ENCODE measurements at places on chromosomes 7 and 10. TPM values are rescaled to one million over a fixed set of nuclear protein-coding genes. Genes with fewer than 3 reads are reported as not detected.

DNA sequence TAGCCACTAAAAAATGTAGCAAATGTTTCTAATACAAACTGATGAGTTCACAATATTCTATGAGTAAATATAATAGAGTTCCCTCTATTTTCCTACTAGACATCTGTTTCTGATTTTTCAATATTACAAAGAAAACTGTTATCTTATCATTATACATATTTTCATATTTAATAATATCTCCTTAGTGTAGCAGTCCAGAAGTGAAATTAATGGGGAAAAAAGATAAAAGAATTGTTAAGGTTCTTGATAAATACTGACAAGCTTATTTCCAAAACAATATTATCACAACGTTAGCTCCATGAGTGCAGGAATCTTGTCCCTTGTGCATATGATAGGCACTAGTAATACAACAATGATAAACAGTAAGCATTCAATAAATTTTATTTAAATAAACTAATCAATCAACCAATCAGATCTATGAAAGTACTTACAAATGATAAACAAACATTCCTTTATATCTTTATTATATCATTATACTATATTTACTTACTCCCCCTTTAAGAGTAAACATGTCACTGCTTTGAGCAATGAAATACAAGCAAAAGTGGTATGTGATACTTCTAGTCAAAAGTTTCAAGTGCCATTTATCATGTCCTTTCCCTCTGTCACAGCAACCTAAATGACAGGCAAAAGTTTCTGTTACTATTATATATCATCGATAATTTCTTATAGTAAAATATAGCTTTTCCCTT lies 103.1 kb downstream of the IMMP2L start:
- no peaks in the 10 kb centered on the region for H3K27me3 ChIP-seq
- no peaks in the 10 kb centered on the region for H3K4me1 ChIP-seq
- no peak overlapping the region for H3K4me3 ChIP-seq
- H3K36me3 ChIP-seq: no peaks in the 10 kb centered on the region
- no peak overlapping the region for H3K27ac ChIP-seq
- no peak for DNase-seq

GRCh38 chr10:127145173-127145572 lies 51.2 kb downstream of the INSYN2A start:
- no peaks in the 10 kb centered on the region for H3K27me3 ChIP-seq
- no peaks in the 10 kb centered on the region for H3K4me1 ChIP-seq
- H3K36me3 ChIP-seq: peaks cover 4% of the 10 kb centered on the region
- H3K4me3 ChIP-seq: no peak overlapping the region

- no peak overlapping the region for H3K27ac ChIP-seq
- H3K4me1 ChIP-seq: no peaks in the 10 kb centered on the region
- no peak overlapping the region for H3K4me3 ChIP-seq
- H3K36me3 ChIP-seq: no peaks in the 10 kb centered on the region
- H3K27me3 ChIP-seq: no peaks in the 10 kb centered on the region
Measured at GRCh38 chr7:106840342-106840741, 24.7 kb upstream of the PIK3CG start.

DNA sequence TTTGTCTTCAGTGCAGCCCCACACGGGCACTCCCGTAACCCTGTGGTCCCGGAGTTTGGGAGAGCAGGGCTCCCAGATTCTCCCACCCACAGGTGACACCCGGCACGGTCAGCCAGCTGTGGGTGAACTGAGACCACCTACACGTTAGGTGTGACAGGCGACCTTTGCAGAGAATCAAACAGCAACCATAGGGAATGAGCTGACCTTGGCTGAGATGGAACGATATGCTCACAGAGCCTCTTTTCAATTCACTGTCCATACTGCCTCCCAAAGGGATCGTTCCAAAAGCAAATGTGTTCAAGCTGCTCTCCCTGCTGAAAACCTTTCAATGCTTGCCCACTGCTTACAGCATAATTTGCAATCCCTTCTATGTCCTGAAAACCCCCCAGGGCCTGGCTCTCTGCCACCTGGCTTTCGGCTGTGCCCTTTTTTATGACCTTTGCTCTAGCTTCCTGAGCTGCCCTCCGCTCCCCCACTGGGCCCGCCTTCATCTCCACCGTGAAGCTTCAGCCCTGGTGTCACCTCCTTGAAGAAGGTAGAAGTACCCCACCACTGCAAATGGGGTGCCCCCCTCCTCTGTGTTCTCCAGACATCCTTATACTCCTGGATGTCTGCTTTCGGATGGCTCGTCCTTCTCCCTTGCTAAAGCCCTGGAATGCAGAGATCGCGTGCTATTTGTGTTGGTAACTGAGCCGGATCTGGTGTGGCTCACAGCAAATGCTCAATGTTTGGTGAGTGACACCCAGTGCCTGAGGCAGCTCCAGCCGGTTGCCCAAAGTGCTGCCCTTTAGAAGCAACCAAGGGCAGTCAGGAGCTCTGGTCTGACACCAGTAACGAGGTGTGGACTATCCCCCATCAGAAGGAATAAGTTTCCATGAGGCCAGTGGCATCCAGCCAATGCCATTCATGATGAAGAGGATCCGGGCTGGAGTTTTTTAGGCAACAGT lies 90.4 kb downstream of the KIAA1549 start:
- H3K27me3 ChIP-seq: no peaks in the 10 kb centered on the region
- H3K27ac ChIP-seq: no peak overlapping the region
- H3K36me3 ChIP-seq: peaks cover 9% of the 10 kb centered on the region
- no peak for DNase-seq
- H3K4me1 ChIP-seq: peaks cover 11% of the 10 kb centered on the region
- H3K4me3 ChIP-seq: no peak overlapping the region

DNA sequence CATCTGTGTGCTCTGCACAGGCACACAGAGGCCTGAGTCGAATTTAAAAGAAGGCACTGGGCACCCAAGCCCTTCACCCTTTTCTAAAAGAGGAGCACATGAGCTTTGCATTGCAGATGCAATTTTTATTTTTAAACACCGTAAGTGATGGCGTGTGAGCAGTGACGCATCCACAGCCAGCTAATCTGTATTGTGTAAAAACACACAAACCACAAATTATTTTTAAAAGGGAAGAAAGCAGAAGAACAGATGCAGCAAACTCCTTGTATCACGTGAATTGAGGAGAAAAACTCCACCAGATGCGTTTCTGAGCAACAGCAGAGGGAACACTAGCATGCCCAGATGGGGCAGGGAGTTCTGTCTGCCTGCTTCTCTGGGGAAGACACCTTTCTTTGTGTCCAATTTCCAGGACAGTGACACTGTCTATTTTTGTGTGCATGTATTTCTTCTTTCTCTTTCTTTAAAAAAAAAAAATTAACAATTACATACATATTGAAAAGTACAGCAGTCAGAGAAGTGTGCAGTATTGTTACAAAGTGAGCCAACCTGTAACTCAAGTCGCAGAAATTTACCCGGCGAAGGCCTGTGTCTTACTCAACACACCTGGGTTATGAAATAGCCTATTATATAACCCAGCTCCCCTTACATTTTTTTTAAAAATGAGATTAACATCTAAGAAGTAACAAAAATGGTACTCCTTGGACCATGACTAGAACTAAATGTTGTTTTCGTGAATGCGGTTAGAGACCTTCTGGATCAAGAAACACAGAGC lies 39.2 kb downstream of the EEPD1 start:
- H3K27me3 ChIP-seq: no peaks in the 10 kb centered on the region
- no peaks in the 10 kb centered on the region for H3K36me3 ChIP-seq
- peak overlapping the region; percentile 40 for H3K27ac ChIP-seq
- no peak overlapping the region for H3K4me3 ChIP-seq

DNA sequence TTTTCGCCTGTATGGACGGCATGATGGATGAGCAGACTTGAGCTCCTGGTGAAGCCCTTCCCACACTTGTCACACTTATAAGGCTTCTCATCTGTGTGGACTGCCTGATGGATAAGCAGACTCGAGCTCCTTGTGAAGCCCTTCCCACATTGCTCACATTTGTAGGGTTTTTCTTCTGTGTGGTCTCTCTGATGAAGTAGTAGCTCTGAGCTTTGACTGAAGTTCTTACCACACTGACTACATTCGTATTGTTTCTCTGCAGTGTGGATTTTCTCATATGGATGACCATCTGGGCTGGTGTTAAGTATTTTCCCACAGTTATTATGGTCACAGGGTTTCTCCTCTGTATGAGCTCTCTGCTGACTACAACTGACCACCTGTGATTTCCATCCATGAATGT lies 17.2 kb downstream of the ZNF239 start:
- H3K4me3 ChIP-seq: no peak overlapping the region
- H3K36me3 ChIP-seq: peaks cover 17% of the 10 kb centered on the region
- no peaks in the 10 kb centered on the region for H3K4me1 ChIP-seq
- H3K27me3 ChIP-seq: no peaks in the 10 kb centered on the region

DNA sequence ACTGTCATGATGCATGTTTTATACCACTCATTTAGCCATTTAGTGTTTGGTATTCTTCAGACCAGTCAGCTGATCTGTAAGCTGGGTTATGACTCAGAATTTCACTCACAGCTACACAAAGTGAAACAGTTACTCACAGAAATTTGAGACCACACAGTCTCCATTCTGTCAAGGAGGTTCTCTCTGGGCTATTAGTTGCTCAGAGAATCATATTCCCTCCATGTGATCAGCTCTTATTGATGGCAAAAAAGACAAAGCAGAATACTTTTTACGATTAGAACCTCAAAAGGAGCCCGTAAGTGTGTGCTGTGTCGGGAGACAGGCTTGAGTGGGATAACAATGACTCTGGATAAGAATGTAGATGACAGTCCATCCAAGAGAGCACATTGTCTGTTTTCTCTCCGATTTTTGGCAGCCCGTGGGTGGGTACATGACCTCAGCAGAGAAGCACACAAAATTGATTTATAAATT lies 277.6 kb upstream of the SORCS1 start:
- no peaks in the 10 kb centered on the region for H3K36me3 ChIP-seq
- DNase-seq: no peak
- no peak overlapping the region for H3K27ac ChIP-seq

- H3K27me3 ChIP-seq: no peaks in the 10 kb centered on the region
- H3K4me1 ChIP-seq: peaks cover 12% of the 10 kb centered on the region
- H3K27ac ChIP-seq: peak overlapping the region; percentile 63
- H3K36me3 ChIP-seq: no peaks in the 10 kb centered on the region
- H3K4me3 ChIP-seq: no peak overlapping the region
Measured at GRCh38 chr7:27678617-27679260, 16.1 kb upstream of the HIBADH start.

GRCh38 chr7:81790120-81790500 lies 20.3 kb upstream of the HGF start:
- no peak overlapping the region for H3K27ac ChIP-seq
- no peaks in the 10 kb centered on the region for H3K36me3 ChIP-seq
- H3K27me3 ChIP-seq: no peaks in the 10 kb centered on the region
- no peak overlapping the region for H3K4me3 ChIP-seq
- H3K4me1 ChIP-seq: no peaks in the 10 kb centered on the region

DNA sequence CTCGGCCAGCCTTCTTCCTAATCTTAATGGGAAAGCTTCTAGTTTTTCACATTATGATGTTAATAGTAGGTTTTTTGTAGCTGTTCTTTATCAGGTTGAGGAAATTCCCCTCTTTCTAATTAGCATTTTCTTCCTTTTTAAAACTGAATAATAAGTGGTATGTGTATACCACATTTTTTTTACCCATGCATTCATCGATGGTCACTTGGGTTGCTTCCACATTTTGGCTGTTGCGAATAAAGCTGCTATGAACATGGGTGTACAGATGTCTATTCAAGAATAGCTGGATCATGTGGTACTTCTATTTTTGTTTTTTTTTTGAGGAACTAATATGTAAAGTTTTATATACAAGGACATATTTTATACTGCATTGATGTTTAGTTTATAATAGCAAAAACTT lies 44.3 kb downstream of the NRF1 start:
- no peak overlapping the region for H3K27ac ChIP-seq
- H3K36me3 ChIP-seq: peaks cover 37% of the 10 kb centered on the region
- H3K4me3 ChIP-seq: no peak overlapping the region
- no peaks in the 10 kb centered on the region for H3K27me3 ChIP-seq

DNA sequence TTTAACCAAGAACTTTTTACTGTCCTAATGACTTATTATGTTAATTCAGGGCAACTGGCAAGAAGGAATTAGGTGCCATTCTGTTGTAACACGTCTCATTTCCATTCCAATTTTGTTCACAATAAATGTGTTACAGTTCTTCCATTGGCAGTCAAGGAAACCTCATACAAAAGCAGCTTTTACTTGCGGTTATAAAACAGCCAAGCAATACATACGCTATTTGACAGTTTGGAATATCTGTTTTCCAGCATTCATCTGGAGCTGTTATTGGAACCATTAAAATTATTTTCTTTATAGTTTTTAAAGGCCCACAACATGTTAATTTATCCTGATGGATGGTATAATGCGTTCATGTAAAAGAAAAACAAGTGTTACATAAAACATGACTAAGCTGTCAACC lies 33.3 kb downstream of the MTERF1 start:
- no peak overlapping the region for H3K27ac ChIP-seq
- DNase-seq: no peak
- no peak overlapping the region for H3K4me3 ChIP-seq
- H3K4me1 ChIP-seq: no peaks in the 10 kb centered on the region
- no peaks in the 10 kb centered on the region for H3K36me3 ChIP-seq
- no peaks in the 10 kb centered on the region for H3K27me3 ChIP-seq

DNA sequence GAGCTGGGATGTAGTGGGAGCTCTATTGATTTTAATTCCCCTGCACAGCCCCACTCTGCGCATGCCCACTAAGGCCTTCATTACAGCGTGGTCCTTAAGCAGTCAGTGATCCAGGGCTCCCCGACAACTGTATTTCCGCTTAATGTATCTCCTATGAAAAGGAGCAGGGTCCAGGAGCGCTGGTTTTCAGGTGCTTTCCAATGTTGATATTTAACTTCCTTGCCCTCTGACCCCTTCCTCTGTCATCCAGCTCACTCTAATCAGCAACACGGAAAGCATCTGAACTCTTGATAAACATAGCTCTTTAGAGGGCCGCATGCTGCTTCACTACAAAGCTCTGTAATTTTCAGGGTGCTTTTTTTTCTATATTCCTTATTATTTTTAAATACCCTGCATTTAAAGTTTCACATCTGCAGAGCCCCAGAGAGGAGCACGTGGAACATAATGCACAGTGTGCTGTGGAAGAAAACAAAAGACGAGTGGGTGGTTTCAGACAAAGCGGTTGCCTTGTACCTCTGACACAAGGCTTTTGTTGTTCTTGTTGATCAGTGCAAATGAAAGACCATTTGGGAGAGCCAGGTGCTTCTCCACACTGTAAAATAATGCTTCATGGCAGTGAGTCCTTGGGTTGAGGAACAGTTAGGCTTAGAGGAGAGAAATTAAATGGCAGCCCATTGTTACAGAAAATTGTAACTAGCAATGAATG lies 465.9 kb upstream of the CELF2 start:
- no peaks in the 10 kb centered on the region for H3K4me1 ChIP-seq
- no peaks in the 10 kb centered on the region for H3K36me3 ChIP-seq
- H3K27ac ChIP-seq: no peak overlapping the region

DNA sequence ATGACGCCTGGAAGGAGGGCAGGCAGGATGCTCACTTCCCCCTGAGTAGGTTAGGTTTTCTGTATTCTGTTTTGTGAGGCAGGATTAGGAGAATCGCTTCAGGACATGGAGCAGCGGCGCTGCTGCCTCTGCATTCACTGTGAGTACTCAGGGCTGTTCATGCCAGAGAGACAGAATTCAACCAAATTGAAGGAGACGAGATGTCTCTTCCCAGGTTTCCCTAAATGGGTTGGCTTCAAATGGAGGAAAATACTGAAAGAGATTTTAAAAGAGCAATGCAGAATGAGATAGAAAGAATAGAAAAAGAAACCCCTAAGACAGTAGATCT lies 21.9 kb upstream of the CNPY1 start:
- DNase-seq: no peak
- no peaks in the 10 kb centered on the region for H3K27me3 ChIP-seq
- no peaks in the 10 kb centered on the region for H3K4me1 ChIP-seq
- no peak overlapping the region for H3K27ac ChIP-seq
- no peaks in the 10 kb centered on the region for H3K36me3 ChIP-seq

Gene POLR2J
- 27.3 TPM for total RNA-seq

Gene ZNF789
- 6.2 TPM for total RNA-seq

Gene LAMB1
- 240 TPM for total RNA-seq

Gene ZPBP
- total RNA-seq: not detected

Gene C7orf57
- not detected for total RNA-seq

Gene SPDYE11
- not detected for total RNA-seq

Gene ARL4A
- 47.1 TPM for total RNA-seq

Measured in esophagus muscularis mucosa (tissue), 4 donors.